ENCODE measurements at places on chromosomes 4 and X.

GRCh38 chr4:139901531-139902320 lies 236.1 kb downstream of the MGST2 start:
- no peak for DNase-seq

DNA sequence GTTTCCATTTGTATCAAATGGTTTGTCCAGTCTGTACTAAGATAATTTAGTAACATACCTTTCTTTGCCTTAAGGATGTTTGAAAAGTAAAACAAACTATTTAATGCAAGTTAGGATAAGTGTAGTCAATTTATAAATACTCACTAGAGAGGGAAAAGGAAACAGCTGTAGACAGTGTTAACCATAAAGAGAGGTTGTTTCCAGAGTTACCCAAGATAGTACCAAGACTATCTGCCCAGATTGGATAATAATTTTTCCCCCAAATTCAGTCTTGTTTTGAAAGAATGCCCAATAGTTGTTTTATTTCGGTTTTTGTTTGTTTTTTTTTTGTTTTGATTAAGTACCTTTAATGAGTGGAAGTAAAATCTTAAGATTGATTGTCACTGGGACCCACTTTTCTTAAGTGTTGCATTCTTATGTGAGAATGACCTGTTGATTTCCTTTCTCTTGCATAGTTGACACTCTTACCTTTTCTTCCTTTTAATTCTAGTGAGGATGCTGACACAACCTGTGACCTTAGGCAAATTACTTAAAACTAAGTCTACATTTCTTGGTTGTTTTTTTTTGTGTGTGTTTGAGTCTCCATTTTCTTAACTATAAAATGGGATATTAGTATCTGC lies 12.8 kb downstream of the AFF1 start:
- no peak for DNase-seq

- no peak for DNase-seq
These were observed 32.4 kb upstream of the ZCCHC4 start for GRCh38 chr4:25280210-25280609.

- no peak for DNase-seq
These were observed 841.9 kb downstream of the TRAM1L1 start for GRCh38 chr4:116243431-116243830.

DNA sequence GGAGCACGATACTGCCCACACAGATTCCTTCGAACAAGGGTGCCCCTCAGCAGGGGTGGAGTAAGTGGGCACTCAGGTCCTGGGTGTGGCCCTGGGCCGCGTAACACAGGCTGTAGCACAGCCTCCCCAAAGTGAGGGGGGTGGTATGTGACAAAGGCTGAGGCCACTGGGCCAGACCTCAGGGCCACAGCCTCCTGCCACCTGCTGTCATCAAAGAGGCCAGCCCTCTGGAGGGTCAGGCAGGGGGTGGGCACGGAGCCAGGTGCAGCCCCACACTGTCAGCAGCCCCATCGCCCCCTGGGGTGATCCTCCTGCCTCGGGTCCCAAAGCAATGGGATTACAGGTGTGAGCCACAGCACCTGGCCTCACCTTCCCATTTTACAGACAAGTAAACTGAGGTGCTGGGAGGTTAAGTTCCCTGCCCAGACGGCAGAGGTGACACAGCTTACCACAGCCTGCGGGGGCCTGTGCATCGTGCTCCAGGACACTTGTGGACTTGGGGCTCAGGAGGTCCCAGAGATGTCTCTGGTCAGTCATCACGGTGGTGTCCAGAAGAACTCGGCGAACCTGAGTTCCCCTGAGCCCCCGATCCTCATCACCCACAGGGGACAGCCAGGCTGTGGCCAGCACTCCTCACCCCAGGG lies 27.5 kb upstream of the MXD4 start:
- DNase-seq: no peak

DNA sequence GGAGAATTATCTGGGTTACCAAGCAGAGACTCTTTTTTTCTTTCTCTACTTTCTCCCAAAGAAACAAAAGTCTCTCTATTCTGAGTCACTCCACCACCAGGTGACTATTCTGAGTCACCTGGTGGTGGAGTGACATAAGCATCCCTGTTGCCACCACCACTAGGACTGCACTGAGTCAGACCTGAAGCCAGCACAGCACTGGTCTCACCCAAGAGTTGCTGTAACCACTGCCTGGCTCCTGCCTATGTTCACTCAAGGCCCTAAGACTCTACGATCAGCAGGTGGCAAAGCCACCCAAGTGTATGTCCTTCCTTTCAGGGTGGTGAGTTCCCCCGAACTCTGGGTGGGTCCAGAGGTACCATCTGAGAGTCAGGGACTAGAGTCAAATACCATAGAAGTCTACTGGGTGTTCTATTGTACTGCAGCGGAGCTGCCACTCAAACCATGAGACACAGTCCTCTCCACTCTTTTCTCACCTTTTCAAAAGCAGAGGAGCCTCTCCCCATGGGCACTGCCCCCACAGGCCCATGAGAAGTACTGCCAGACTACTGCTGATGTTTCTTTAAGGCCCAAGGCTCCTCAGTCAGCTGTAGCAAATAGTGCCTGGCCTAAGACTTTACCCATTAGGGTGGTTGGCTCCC lies 209.6 kb upstream of the IRS4 start:
- no peak for DNase-seq

- DNase-seq: no peak
These were observed 63.0 kb downstream of the FAM184B start for GRCh38 chr4:17718471-17718870.

Data from NCI-H524 (cell line).